ENCODE measurements at places on chromosomes 1 and 21.

- no peak for DNase-seq
These were observed 296.9 kb upstream of the RUNX1 start for GRCh38 chr21:35345954-35346353.

DNA sequence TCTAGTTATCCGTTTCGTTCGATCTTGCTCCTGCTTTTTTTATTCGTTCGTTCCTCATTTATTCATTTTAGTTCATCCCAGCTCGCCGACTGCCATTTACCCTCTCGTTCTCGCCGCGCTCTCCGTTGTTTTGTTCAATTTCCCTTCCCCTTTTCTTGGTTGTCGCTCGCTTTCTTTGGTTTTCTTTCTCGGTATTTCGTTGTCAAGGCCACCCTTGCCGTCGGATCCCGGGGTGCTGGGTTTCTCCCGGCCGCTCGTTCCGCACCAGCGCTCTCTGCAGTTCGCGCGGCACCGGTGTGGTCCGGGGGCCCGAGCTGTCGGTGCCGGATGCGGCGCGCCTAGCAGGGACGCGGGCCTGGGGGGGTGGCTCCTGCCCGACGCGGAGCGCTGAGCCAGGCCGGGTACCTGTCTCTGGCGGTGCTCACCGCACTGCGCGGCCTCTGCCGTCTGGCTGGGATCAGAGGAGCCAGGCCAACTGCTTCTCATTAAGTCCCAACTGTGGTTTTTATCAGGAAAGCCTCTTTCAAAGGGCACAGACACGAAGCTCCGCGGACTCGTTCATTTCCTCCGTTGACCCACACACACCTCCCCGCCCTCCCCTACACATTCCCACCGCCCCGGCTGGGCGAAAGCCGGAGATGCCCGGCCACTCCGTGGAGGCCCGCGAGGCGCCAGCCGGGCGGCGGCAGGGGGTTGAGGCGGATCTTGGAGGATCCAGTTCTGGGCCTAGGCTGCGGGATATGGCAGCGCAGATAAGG lies 1.6 kb downstream of the ALX3 start:
- DNase-seq = no peak

- no peak for DNase-seq
These were observed 490.6 kb upstream of the VAMP3 start for GRCh38 chr1:7280347-7280960.

- no peak for DNase-seq
These were observed 9.5 kb upstream of the PDIK1L start for GRCh38 chr1:26102119-26102518.

- no peak for DNase-seq
These were observed 86.4 kb downstream of the GPR161 start for GRCh38 chr1:168050307-168050706.

Measured in NCI-H510A (cell line).